ENCODE measurements at places on chromosomes 12 and 14.

- DNase-seq: no peak
Observed at GRCh38 chr12:55626154-55626553, 10.5 kb upstream of the OR10P1 start.

DNA sequence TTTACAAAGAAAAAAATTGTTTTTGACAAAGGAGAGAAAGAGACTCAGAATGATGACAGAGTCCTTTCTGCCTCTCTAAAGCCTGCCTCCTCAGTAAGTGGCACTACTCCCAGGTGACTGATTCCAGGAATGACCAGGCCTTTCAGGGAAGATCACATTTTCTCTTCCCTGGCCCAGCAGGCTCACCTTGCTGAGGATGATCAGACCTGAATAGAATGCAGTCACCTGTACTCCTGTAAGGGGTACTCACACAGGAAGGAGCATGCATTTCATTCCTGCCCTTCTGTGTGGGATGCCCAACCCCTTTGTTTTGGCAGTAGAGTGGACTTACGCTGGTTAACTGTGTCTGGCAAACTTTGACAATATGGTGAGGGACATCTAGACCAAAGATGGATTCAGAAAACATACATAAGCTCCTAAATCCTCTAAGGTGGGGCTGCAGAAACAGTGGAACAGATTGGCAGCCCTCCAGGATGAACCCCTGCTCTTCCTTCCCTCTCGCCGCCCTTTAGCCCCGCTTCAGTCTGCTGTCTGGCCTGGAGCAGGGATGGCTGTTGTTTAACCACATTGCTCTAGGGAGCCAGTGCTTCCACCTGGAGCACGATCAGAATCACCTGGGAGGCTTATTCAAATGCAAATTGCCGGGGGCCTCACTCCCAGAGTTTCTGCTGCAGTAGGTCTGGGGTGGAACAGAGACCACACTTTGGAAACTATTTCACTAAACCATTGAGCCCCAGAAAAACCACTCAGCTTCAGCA lies 29.8 kb downstream of the ERG28 start:
- no peak for DNase-seq

- no peak for DNase-seq
Observed at GRCh38 chr12:52821826-52822660, 8.1 kb upstream of the KRT4 start.

- DNase-seq: no peak
Observed at GRCh38 chr12:15502211-15502610, 179.9 kb downstream of the PTPRO start.

All from HAP-1 (cell line).